Prostate gland (tissue), 2 donors: ENCODE measurements at places on chromosomes 11 and 22.
A peak's percentile ranks its signal among the peaks of the same experiment; 100 is the strongest.

DNA sequence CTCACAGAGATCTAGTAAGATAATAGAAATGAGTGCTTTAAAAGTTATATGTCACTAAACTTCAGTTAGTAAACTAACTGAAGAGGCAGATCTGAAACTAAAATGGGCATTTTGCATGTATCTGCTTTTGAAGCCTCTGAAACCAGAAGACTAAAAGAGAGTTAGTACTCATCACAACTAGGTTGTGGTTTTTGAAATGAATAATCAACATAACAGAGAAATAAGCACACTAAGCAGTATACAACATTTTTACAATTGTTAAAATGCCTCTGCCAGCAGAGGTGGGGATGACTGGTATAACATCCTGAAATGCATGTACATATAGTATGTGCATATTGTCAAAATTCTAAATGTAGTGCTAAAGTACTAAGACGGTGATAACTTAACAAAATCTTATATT, 564.5 kb downstream of the DLG2 start:
- DNase-seq, result no peak

DNA sequence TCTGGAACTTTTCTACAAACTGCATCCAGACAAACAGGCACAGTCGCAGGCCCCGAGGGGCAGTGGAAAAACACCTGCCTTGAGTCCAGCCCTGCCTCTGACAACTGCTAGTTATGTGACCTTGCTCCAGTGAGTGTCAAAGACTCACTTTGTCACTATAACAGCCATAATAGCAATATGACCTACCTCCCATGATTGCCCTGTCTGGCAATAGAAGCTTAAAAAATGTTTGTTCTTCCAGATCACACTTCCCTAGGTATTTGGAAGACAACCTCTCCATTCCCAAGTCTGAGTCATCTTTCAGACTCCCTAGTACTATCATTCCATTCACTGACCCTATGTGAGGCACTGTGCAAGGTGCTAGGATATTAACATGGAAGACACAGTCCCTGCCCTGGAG, 74.5 kb downstream of the RPL27A start:
- DNase-seq, result no peak

- peak; percentile 25 for DNase-seq
Measured at GRCh38 chr11:35322318-35322979, 96.9 kb downstream of the SLC1A2 start.

DNA sequence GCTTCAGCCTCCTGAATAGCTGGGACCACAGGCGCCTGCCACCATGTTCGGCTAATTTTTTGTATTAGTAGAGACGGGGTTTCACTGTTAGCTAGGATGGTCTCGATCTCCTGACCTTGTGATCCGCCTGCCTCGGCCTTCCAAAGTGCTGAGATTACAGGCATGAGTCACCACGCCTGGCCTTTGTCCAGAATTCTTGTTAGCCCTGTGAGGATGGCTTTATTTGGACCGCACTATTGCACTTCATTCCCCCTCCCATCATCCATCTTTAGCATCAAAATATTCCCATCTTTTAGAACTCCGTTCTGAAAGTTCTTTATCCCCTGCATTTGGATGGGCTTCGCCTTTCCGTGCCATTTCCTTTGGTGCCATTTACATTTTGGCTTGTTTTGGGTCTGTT, 2.6 kb downstream of the SAMM50 start:
- no peak for DNase-seq

DNA sequence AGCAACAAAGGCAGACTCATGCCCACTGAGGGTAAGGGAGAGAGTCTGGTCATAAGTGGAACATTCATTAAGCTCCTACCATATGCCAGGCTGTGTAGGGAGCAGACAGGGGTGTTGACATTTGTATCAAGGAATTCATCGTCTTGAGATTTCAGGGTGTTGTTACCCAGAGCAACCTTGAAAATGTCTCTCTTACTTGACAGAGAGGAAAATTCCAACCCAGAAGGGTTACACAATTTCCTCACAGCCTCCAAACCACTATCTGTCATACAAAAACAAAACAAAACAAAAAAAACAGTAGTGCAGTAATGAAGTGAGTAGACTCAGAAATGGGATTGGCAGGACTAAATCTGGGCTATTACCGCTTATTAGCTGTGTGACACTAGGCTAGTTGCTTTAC, 113.2 kb downstream of the MIAT start:
- no peak for DNase-seq

GRCh38 chr22:18935889-18936529, at the start of gene PRODH:
Gene PRODH, minus strand, starts transcription at chr22:18936293. Its CDS starts 6 bp downstream, at chr22:18936287.
- no peak for DNase-seq

GRCh38 chr11:10584071-10584501, 15.6 kb upstream of the LYVE1 start:
- DNase-seq, result no peak

DNA sequence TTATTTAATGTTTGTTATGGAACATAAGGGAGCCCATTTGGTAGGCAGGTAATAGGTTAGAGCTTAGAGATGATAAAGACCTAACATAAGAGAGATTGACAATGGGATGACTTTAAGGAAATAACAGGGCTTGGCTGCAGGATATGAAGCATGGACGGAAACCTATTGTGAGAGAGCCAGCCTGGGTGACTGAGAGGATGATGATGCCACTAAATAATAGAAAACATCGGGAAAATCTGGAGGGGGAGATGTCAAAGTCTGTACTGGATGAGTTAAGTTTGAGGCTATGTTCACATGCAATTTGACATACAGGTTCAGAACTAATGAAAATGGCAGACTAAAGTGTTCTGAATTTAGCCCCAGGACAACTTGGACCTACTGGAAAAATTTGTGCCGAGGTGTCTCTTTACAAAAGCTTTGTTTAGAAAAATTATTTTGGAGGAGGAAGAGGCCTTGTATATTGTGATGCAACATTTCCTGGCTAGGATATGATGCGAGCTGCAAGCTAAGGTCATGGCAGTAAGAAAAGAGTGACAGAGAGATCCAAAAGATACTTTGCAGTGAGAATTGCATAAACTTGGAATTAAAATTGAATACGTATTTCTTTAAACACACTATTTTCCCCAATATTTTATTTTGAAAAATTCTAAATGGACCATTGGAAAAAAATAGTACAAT, 339.3 kb upstream of the PLET1 start:
- DNase-seq, result no peak

- DNase-seq, result no peak
Measured at GRCh38 chr22:22079404-22080148, 97.0 kb upstream of the TOP3B start.

DNA sequence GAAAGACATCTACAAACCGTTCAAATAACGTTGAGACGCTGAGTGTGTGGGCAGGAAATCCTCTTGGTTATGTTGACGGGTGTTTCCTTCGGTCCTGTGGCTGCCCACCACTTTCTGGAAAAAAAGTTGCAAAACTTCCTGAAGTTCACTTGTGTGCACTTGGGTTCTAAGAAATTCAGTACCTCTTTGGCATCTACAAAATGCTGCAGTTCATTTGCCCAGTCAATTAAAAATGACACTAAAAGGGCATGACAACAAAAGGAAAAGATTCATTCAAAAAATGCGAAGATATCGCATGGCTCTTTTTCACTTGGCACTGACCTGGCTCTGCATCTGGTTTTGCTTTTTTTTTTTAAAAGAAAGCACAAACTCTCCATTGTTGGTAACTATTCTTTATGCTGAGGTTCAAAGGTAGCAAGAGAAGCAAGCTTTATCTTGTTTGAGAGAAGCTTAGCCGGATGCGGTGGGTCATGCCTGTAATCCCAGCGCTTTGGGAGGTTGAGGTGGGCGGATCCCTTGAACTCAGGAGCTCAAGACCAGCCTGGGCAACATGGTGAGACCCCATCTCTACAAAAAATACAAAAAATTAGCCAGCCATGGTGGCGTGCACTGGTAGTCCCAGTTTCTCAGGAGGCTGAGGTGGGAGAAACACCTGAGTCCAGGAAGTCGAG, 10.6 kb upstream of the XBP1 start:
- no peak for DNase-seq

- DNase-seq, result peak; percentile 88
Measured at GRCh38 chr22:37752189-37753087, 55.3 kb upstream of the GCAT start.

DNA sequence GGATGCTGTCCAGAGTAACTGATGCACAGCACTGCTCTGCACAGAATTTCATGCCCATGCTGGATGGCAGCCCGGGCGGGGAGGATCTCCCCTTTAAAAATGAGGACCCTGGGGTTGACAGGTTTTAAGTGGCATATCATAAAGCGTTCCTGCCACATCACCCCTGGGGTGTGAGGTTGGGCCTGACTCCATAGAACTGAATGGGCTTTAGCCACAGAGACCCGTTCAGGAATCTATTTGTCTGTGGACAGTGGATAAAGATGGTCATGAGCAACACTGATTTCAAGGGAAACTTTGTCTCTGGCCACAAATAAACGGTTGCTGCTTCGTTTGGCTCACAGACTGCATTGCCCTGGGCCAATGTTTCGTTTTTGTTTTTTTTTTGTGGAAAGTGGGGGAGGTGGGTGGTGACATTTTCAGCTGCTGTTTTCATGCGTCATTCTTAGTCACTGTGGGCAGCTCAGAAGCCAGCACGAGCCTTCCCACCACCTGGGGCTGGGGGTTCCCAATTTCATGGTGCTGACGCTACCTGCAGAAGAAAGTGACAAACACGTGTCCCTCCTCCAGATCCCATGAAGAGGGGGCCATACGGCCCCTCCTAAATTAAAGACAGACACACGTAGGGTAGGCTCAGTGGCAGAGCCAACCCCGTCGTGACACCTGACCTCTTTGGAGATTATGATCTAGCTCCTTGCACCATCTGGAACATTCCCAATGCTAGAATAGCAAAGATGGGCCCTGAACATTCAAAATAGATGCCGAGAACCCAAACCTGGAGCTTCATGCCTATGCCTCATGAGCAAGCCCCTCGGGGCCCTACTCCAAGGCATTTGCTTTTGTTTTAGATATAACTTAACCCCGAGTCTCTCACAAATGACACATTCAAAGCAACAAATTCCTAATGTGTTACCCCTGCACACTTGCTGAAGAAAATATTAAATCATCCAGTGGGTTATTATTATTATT, 54.8 kb upstream of the PHF21B start:
- DNase-seq, result no peak

- DNase-seq, result peak; percentile 28
Measured at GRCh38 chr11:19777039-19777376, 64.4 kb downstream of the NAV2 start.

GRCh38 chr11:82176365-82176764, 557.3 kb downstream of the FAM181B start:
- no peak for DNase-seq

GRCh38 chr11:106152824-106153223, 75.4 kb downstream of the AASDHPPT start:
- DNase-seq, result no peak

DNA sequence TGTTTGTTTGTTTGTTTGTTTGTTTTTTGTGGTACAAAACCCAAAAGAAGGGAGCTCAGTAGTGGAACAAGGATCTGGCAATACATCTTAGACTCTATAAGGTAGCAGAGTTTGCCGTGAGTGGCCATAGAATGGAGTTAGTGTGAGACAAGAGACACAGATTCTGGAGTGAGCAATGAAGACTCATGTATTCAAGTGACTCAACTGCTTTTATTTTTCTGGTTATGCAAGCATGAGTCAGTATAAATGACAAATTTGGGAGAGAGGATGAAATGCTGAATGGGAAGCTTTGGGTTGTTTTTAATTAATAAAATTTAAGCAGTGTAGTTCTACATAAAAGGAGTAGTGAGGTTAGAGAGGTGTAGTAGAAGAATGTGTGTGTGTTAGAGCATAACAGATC, 143.6 kb upstream of the ANO5 start:
- no peak for DNase-seq

- DNase-seq, result no peak
Measured at GRCh38 chr11:96365493-96365892, 22.5 kb upstream of the MAML2 start.

DNA sequence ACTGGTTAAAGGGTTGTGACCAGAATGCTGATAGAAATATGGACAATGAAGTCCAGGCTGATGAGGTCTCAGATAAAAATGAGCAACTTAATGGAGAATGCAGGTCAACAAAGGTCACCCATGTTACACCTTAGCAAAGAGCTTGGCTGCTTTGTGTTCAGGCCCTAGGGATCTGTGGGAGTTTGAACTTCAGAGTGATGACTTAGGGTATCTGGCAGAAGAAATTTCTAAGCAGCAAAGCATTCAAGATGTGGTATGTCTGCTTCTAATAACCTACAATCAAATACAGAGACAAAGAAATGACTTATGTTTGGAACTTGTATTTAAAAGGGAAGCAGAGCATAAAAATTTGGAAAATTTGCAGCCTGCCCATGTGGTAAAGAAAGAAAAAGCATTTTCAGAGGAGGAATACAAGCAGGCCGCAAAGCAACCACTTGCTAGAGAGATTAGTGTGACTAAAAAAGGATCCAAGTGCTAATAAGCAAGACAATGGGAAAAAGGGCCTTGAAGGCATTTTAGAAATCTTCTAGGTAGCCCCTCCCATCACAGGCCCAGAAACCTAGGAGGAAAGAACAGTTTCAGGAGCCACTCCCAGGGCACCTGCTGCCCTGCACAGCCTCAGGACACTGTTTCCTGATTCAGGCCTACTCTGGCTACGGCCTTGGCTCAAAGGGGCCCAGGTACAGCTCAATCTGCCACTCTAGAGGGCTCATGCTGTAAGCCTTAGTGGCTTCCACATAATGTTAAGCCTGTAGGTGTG, 41.3 kb downstream of the TNKS1BP1 start:
- no peak for DNase-seq

GRCh38 chr11:29676993-29677392, 339.8 kb downstream of the KCNA4 start:
- DNase-seq, result no peak

DNA sequence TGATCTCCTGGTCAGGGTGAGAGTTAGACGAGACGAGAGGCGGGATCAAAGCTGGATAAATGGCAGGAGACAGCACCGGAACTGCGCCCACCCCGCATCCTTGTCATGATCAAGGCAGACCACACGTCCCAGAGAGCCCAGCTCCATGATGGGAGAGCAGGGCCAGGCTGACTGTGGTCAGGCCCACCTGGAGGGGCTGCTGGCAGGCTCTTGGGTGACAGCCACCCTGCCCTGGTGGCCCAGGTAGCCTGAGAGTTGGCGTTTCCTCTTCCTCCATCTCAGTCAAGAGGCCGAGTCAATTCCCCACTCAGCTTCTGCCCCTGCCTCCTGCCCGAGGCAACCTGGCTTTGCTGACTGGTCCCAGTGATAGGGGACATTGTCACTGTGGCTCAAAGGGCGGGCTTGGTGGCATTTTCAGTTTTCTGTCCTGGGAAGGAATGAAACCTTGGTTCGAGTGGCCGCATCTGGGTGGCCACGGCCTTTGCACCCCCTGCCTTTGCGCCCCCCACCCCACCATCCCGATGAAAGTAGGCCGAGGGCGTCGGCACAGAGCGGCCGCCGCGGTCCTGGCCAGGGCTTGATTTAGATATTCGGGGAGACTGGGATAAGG, 60.8 kb upstream of the PPARA start:
- no peak for DNase-seq

- no peak for DNase-seq
Measured at GRCh38 chr22:32701034-32701433, 100.5 kb upstream of the TIMP3 start.

DNA sequence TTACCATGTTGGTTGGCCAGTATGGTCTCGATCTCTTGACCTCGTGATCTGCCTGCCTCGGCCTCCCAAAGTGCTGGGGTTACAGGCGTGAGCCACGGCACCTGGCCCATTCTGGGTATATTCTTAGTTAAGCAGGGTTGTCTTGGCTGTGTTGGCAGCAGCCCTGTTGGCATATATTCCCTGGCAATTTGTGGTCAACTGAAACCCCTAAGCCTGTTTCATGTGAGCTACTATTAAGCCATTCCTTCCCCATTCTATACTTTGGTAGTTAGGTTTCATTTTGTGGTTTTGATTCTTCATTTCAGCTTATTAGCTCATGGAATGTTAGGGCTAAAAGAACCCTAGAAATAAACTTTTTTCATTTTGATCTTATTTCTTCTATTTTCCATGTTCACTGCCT, 22.2 kb upstream of the IL18BP start:
- no peak for DNase-seq
